ENCODE measurements at places on chromosomes 2 and 18. TPM values are rescaled to one million over a fixed set of nuclear protein-coding genes. Genes with fewer than 3 reads are reported as not detected.

MAL gene
- total RNA-seq, result 264 TPM

INPP5D gene
- 61.2 TPM for total RNA-seq

CHST10 gene
- 7.8 TPM for total RNA-seq

HOXD10 gene
- not detected for total RNA-seq

ZNF521 gene
- total RNA-seq, result not detected

RNASEH1 gene
- 30.5 TPM for total RNA-seq

GPAT2 gene
- 18.4 TPM for total RNA-seq

ARHGAP15 gene
- total RNA-seq, result 64.3 TPM

GDF7 gene
- total RNA-seq, result 0.10 TPM

ERMN gene
- total RNA-seq, result 2.1 TPM

RTP5 gene
- total RNA-seq, result not detected

LYPD1 gene
- not detected for total RNA-seq

DNAH6 gene
- total RNA-seq, result 0.12 TPM

Data from activated T-helper 1 cell treated with anti-CD3 and anti-CD28 coated beads, Interleukin-12 subunit alpha, Interleukin-12 subunit beta, Interleukin-2, Interleukin-4 antibody, amounts not matched to agents 30 ng/mL and 10 ng/mL and 1 ng/mL, durations not matched to agents 14 hours and 24 hours and 36 hours (primary cell).